ENCODE measurements at places on chromosomes 6 and 20.

DNA sequence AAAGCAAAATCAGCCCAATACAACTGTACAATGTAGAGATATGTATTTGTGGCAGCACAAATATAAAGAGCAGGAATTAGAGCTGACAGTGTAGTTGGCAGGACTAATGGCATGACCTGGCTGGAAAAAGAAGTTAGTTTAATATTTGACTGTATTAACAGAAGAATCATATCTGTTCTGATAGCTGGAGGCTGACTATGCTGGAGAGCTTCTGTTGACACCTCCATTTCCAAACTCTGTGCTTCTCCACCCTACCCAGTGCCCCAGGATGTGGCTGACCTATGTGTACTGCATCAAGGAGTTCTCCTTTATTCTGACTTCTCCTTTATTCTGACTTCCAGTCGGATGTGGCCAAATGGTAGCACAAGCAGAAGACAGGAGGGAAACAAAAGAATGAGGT, 299.3 kb downstream of the PKHD1 start:
- no peak for DNase-seq

- DNase-seq: peak; percentile 67
Observed at GRCh38 chr20:45863543-45864470, 6.4 kb downstream of the ZSWIM3 start.

- DNase-seq: no peak
Observed at GRCh38 chr6:157222201-157222981, 100.9 kb downstream of the TMEM242 start.

DNA sequence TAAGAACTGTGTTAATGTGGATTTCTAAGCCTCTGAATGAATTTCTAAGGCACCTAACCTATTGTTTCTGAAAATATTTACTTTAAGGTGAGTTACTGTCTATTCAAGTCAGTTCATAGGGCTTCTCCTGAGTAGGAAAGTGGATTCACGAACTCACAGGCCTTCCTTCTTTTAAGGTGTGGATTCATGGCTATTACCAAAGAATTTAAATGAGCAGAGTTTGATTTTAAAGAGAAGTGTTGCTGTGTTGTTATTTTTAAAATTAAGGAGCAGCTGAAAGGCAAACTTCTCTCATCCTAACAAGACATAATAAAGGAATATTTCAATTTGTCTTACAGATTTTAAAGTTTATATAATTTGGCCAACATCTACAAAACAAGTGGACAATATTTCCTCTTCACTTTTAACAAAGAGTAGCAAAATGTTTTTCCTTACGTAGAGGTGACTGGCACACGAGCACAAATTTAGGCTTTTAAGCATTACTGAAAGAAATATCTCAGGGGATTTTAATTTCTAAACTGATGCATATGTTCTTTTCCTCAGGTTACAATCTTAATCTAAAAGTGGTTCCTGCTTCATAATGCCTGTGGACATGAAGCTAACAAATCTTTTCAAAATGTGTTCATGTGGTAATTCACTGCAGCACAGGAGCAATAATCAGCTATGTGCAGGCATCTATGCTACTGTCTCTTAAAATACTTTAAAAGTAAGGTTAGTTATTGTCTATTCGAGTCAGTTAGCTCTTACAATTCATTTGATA, 602 bp upstream of the TSPYL4 start:
- no peak for DNase-seq

DNA sequence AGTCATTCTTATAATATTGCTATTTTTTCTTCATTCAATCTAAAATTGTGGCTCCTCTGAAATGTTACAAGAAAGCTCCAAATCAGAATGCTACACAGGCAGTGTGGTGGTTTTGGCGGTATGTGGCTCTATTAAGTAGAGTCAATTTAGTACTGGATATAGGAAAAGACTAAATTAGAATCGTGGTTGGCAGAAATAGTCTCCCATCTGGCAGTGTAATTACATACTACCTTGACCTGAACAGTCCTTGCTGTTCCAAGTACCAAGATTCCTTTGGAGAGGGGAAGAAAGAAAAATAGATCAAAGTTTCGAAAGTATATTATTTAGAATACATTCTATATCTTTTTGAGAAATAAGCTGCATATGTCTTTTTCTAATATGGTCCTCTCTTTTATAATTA, 78.2 kb downstream of the C6orf118 start:
- DNase-seq: no peak

DNA sequence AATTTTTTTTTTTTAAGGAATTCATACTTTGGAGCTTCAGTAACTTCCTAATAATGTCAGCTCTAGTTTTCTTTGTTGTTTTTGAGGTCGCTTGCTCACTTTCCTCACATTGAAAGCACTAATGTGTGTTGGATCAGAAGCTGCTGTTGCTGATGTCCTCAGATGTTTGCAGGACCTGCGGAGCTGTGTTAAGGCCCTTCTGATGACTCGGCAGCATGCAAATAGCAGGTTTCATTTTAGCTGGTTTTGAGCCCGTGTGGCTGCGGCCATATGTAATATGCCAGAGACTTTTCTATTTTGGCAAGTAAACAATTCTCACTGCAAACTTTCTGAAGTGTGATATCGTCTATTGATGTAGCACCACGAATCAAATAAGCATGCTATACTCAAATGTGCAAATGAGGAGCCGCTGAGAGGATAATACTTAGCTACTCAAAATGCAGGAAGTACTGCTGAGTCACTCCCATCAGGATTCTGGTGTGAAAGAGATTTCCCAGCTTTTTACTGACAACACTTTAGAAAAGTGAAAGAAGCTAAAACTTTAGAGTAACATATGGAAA, 187.8 kb downstream of the SASH1 start:
- peak; percentile 67 for DNase-seq

GRCh38 chr6:139588734-139589593, 214.5 kb upstream of the CITED2 start:
- peak; percentile 84 for DNase-seq

GRCh38 chr6:7628479-7628878, 38.5 kb downstream of the SNRNP48 start:
- DNase-seq: peak; percentile 92

- DNase-seq: no peak
Observed at GRCh38 chr6:121235386-121235785, 98.9 kb downstream of the TBC1D32 start.

- DNase-seq: peak; percentile 85
Observed at GRCh38 chr6:36985808-36986703, at the start of gene MTCH1. TSS of gene MTCH1 (minus strand) at chr6:36986196. CDS start at chr6:36986173, 23 bp downstream.

DNA sequence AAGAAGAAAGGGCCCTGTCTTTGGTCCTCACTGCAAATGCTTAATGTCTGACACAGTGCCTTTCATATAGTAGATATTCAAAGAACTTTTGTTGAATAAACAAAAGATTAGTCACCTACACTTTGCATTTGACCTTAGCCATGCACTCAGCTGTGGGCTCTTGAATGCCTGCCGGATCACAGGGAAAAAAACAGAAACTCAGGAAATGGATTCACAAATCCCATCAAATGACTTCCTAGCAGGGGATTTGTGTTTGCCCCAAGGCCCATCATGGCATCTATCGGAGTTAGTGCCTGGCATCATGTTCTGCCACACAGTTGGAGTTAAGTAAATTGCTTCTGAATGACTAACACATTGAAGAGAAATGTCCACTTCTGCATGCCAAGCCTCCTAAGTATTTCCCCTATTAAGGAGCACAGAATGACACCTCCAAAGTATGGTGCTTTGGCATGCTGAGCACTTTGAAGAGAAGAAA, 72.3 kb upstream of the DST start:
- peak; percentile 81 for DNase-seq

DNA sequence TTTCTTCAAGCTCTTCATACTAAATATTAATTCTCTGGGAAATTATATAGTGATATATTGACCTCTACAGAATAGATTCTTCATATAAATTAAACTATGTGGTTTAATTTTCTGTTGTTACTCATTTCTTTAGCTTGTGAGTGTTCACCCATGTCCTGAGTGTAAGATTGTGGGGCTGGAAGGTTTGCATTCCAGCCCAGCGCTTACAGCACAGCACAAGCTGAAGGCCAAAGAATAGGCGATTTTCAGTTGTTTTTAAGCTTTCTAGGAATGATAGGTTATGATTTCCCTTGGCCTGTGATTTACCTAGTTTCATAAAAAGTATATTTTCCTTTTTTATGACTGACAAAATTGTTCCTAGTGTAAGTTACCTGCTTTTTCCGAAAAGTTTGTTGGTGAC, 194.1 kb downstream of the PLCB1 start:
- no peak for DNase-seq

GRCh38 chr20:59902470-59902869, 31.0 kb downstream of the SYCP2 start:
- DNase-seq: no peak

GRCh38 chr6:98998103-98998502, 50.4 kb upstream of the FBXL4 start:
- no peak for DNase-seq

GRCh38 chr6:150710236-150710635, 110.6 kb downstream of the PLEKHG1 start:
- no peak for DNase-seq

- DNase-seq: peak; percentile 74
Observed at GRCh38 chr6:111680015-111680712, 74.5 kb upstream of the TRAF3IP2 start.

DNA sequence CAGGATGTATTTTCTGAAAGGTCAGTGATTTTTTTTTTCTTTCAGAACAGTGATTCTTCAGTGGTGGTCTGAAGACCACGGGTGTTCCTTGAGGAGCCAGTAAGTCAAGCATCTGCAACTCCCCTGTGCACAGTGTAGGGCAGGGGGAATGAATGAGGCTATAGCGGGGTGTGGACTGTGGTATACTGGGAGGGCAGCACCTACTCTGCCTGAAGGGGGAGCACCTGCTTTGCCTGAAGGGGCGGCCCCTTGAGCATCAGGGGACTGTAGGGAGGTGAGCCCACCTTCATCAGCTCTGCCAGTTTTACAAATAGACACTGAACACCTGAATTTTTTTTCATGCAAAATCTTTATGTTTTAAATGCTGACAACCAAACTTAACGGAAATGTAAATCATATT, 77.5 kb upstream of the RIPOR2 start:
- DNase-seq: no peak

- no peak for DNase-seq
Observed at GRCh38 chr20:50042370-50043313, 59.9 kb downstream of the SNAI1 start.

DNA sequence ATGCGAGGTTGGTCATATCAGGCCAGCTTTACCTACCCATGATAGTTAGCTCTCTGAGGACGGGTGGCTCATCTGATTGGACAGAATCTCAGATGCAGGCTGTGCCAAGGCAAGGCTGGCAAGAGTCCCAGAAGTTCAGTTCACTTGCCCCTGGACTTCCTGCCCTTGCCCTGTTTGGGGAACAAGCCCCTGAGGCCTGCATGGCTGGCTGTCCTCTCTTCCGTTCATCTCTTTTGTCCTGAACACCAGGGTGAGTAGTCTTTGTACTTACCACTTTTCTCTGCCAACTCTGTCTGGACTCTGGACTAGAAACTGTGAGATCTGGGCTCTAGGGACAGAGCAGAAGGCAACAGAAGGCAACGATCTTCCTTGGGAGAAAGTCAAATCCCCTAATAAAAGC, 769.9 kb downstream of the QKI start:
- no peak for DNase-seq

DNA sequence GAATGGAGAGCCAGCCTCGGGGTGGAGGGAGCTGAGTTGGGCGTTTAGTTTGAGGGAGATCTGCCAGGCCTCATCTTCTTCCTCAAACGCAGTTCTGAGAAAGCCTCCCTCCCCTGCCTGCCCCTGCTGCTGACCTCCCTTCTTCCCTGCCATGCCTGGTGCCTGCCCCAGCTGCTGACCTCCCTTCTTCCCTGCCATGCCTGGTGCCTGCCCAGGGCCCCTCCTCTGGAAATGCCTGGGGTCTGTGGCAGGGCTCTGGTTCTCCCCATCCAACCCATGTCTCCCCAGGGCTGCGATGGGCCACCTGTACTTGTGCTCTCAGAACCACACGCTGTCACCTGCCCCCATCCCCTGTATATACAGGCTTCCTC, 114.6 kb downstream of the VEGFA start:
- DNase-seq: no peak

- DNase-seq: peak; percentile 87
Observed at GRCh38 chr6:149014631-149015534, 268.1 kb downstream of the UST start.

DNA sequence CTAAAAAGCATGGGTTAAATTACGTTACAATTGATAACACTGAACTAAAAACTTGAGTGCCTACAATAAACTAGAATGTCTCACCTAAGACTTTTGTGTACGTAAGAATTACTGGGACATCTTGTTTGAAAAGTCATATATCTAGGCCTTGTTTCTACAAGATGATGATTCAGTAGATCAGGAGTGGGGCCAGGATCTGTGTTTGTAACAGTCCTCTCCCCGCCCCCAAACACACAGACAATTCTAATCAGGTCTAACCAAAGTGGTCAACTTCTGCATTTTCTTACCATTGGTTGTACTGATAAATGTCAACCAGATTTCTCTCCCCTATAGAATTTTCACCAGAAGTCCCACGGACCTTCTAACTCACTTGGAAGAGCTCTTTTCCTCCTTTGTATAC, 56.9 kb downstream of the RAMACL start:
- peak; percentile 31 for DNase-seq

- DNase-seq: no peak
Observed at GRCh38 chr6:6892744-6893583, 214.8 kb upstream of the RREB1 start.

- no peak for DNase-seq
Observed at GRCh38 chr20:37562695-37563480, 35.2 kb upstream of the BLCAP start.

- DNase-seq: no peak
Observed at GRCh38 chr6:46586906-46587305, 65.7 kb downstream of the CYP39A1 start.

GRCh38 chr20:62811720-62812119, 5.1 kb upstream of the COL9A3 start:
- DNase-seq: no peak

GRCh38 chr6:4965562-4966389, 38.1 kb downstream of the RPP40 start:
- no peak for DNase-seq

DNA sequence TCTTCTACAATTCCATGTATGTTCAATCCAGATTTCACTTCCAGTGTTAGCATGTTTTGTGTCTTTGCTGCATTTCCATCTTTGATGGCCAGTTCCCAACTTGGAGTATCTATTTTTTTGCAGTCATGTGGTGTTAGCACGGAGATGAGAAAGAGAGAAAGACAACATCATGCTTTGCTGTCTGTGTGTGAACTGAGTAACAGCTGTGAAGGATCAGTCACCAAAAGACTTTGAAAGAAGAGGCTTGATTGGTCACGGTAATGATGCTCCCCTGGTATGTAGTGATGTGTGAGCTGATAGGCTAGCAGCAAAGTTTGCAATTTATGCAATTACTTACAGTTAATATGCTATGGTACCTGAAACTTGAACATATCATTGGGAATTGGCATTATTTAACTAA, 731.3 kb upstream of the NRSN1 start:
- peak; percentile 2 for DNase-seq

- DNase-seq: peak; percentile 100
Observed at GRCh38 chr6:90369024-90369519, 72.4 kb upstream of the BACH2 start.

Data from amniotic epithelial cell (primary cell).